ENCODE measurements at places on chromosomes 2 and 18.

DNA sequence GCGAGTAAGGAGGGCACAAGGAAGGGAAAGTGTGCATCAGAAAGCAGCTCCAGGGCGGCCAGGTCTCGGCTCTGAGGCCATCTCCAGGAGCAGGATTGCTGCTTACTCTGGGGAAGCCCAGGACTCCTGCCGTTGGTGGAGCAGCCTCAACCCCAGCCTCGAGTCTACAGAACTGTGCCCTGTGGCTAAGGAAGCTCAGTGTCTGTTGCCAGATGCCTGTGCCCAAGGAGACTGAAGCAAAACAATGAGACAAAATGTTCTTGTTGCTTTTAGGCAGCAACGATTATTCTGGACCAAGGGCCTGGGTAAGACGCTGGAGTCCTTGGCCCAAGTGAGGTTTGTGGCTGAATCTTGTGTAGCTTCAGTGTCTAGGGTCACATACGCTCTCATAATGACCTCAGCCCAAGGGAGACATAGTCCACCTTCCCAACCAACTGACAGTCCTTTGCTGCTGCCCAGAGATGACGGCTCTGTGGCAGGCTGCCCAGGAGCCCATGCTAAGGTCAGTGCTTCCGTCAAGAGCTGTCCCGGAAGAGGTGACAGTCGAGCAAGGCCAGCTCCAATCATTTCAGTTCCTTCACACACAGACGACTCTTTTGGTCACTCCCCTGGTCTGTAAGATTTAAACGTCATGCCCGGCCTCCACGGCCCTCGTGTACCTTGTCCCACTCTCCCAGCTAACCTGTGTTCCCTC lies 223.8 kb downstream of the TTC32 start:
- no peak for DNase-seq

- DNase-seq = no peak
Observed at GRCh38 chr2:8346706-8347430, 335.0 kb upstream of the ID2 start.

GRCh38 chr2:135149251-135149650 lies 97.2 kb downstream of the RAB3GAP1 start:
- no peak for DNase-seq

- DNase-seq = no peak
Observed at GRCh38 chr2:159156834-159157233, 129.7 kb downstream of the WDSUB1 start.

- no peak for DNase-seq
Observed at GRCh38 chr2:75494137-75494769, 66.5 kb downstream of the EVA1A start.

GRCh38 chr18:74453016-74453566 lies 4.0 kb downstream of the DIPK1C start:
- no peak for DNase-seq

- no peak for DNase-seq
Observed at GRCh38 chr2:217108086-217108485, 248.2 kb upstream of the TNP1 start.

- no peak for DNase-seq
Observed at GRCh38 chr18:3463051-3463450, 13.1 kb downstream of the TGIF1 start.

GRCh38 chr2:184032983-184033382 lies 565.3 kb upstream of the ZNF804A start:
- no peak for DNase-seq

GRCh38 chr2:20456636-20457426 lies 10.0 kb downstream of the RHOB start:
- no peak for DNase-seq

GRCh38 chr2:42103829-42104228 lies 56.0 kb downstream of the PKDCC start:
- no peak for DNase-seq

DNA sequence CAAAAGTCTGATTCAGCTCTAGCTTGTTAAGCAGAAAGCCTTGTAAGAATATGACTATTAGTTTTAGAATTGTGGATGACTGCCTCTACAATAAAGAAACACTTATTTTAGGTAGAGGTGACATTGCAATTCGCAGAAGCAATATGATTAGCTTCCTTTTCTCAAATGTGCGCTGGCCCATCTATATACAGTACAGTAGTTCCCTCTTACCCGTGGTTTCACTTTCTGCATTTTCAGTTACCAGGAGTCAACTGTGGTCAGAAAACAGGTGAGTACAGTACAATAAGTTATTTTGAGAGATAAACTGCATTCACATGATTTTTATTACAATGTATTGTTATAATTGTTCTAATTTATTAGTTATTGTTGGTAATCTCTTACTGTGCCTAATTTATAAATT lies 405.1 kb downstream of the GPD2 start:
- no peak for DNase-seq

DNA sequence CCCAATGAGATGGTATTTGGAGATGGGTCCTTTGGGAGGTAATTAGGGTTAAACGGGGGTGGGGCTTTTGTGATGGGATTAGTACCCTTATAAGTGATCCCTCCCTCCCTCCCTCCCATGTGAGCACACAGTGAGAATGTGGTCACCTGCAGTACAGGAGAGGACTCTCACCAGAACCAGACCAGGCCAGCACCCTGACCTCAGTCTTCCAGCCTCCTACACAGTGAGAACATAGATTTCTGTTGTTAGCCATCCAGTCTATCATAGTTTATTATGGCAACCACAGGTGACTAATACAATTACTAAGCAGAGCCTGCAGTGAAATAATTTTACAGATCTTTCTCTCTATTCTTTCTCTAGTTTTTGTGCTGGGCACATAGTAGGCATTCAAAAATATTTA lies 137.7 kb upstream of the PKDCC start:
- DNase-seq = no peak

GRCh38 chr2:49403637-49404036 lies 249.3 kb upstream of the FSHR start:
- DNase-seq = no peak

- no peak for DNase-seq
Observed at GRCh38 chr18:56391931-56392590, 246.3 kb downstream of the TXNL1 start.

- no peak for DNase-seq
Observed at GRCh38 chr18:79479761-79480161, 84.0 kb downstream of the NFATC1 start.

DNA sequence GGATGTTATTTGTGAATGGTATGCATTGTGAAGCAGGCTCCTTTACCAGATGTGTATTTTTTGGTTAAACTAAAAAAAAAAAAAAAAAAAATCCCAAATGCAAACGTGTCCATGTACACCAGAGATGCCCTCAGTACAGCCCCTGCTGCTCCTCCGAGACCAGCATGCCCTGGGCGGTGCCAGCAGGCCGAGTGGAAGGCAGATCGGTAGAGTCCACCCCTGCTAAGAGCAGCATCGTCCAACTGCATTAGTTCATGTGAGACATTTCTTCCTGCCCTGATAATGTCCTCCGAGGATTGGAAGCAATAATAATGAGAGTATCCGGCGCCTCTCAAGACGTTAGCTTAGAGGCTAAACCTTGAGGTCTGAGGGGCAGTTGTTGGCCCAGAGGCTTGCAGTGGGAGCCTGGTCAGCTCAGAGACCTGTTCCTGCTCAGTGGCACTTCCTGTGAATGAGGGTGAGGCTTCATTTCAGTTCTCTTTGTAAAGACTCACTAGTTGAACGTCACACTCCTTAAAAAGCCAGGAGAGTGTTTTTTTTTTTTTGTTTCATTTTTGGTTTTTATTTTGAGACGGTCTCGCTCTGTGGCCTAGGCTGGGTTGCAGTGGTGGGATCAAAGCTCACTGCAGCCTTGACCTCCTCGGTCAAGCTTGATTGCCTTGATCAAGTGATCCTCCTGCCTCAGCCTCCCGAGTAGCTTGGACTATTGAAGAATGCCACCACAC lies 5.6 kb downstream of the SLC66A3 start:
- DNase-seq = no peak

GRCh38 chr2:111118481-111118980 lies 2.2 kb upstream of the BCL2L11 start:
- no peak for DNase-seq

GRCh38 chr18:45359275-45360009 lies 255.8 kb upstream of the SLC14A2 start:
- peak; percentile 23 for DNase-seq

DNA sequence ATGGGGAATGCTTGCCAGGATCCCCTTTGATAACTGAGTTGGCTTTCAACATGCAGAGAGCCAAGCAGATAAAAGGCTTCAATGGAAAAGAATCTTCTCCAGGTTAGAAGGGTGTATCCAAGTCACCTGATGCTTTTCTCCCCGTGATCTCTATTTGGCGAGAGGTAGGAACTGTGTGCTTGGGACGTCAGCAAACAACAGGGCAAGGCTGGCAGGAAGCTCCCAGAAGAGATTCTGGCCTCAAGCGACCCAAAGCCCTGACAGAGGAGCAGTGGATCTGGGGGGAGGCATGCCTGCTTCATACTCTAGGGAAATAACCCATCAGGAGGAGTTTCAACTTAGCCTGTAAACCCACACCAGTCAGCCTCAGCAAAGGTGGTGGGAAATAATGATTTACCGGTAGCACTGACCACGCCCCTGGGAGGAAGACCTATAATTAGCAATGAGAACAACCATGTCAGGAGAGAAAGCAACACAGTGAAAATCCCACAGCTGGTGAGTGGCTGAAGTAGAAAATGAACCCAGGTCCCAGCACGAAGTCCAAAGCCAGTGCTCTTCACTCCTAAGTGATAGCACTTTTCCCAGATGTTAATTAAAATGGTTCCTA lies 76.3 kb upstream of the SEC11C start:
- no peak for DNase-seq

DNA sequence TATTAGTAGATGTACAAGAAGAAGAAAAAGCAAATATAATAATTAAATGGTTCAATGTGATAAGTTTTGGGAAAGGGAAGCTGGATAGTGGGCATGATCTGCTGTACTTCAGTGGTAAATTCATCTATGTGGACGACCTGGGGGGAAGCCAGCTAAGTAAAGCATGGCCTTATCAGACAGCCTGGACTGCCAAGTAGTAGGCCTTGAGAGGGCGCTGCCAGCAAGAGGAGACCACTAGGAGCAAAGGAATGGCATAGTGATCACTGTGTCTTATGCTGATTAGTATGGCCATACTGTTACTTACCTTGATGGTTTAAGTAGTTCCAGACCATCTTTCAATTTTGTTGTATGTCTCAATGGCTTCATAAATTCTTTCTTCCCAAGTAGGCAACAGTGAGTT lies 287.6 kb downstream of the SETBP1 start:
- no peak for DNase-seq

- DNase-seq = no peak
Observed at GRCh38 chr2:129748250-129748649, 231.2 kb upstream of the RAB6C start.

GRCh38 chr2:43215673-43216255 lies 10.6 kb downstream of the ZFP36L2 start:
- DNase-seq = no peak

GRCh38 chr2:120604767-120605166 lies 130.9 kb upstream of the GLI2 start:
- no peak for DNase-seq

GRCh38 chr18:11570769-11571412 lies 38.5 kb upstream of the SLC35G4 start:
- no peak for DNase-seq

DNA sequence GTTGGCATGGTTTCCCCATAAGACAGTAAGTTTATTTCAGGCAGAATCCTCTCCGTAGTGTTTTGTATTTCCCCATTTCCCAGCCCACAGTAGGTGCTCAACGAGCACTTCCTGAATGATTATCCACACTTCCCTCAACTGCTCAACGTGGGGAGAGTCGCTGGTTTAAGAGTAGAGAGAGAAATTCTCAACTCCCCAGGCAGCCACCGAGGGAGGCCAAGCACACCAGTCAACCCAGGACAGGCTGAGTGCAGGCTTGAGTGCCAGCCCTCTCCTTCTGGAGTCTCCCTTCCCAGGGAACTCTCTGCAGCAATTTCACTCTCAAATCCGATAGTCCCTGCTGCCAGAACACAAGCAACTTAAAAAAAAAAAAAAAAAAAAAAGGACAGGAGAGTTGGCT lies 92.0 kb upstream of the LMAN1 start:
- DNase-seq = no peak

DNA sequence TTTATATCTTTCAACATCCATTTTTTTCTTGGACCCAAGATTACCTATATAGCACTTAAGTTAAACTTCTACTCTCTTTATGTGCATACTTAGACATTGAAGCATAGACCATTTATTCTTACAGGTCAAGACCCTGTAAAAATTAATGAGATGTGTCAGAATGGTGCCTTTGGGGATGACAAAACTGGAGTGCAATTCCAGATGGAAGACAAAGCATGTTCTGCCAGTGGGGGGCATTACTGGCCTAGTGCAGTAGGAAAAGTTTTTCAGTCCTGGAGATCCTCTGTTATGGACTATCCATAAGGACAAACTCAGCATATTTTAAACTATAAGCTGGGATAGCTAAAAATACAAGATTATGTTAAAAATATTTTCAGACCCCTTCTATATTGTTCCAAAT lies 57.8 kb upstream of the MMADHC start:
- no peak for DNase-seq

- no peak for DNase-seq
Observed at GRCh38 chr2:134936691-134937090, 18.1 kb downstream of the CCNT2 start.

GRCh38 chr2:19033240-19033639 lies 325.2 kb downstream of the OSR1 start:
- no peak for DNase-seq

DNA sequence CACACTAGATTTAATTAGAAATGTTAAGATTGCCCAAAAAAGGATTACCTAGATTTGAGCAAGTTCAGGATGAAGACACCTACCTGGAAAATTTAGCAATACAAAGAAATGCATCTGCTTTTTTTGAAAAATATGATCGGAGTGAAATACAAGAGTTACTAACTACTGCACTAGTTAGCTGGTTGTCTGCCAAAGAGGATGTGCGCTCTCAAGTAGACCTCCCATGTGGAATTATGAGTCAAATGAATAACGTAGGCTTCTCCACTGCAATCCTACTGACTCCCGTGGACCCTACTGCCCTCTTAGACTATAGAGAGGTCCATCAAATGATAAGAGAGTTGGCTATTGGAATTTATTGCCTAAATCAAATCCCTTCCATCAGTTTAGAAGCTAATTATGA lies 2.0 kb downstream of the ANKAR start:
- no peak for DNase-seq

DNA sequence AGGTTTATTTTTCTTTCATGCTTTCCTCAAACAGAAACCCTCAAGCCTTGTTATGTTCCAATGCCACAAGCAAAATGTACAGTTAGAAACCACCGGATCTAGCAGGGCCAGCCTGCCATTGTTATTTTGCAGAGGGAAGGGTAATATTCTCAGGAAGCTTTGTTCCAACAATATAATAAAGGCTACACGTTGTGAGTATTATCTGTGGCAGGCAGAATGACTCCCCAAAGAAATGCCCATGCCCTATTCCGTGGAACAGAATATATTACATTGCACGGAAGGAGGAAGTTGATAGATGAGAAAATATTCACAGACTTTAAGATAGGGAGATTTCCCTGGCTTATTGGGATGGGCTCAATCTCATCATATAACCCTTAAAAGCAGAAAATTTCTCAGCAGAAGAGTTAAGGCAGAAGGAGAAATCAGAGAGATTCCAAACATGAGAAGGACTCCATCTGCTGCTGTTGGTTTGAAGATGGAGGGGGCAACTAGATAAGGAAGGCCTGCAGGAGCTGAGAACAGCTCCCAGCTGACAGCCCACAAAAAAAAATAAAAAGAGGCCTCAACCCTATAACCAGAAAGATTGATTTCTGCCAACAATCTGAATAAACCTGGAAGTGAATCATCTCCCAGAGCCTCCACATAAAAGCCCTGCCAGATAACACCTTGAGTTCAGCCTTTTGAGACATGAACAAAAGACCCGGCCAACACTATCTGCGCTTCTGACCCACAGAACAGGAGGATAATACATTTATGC lies 466.6 kb downstream of the LPIN1 start:
- no peak for DNase-seq

GRCh38 chr2:175154661-175155082 lies 13.3 kb downstream of the ATF2 start:
- DNase-seq = no peak
